ENCODE measurements at places on chromosomes 7 and 10. TPM values are rescaled to one million over a fixed set of nuclear protein-coding genes. Genes with fewer than 3 reads are reported as not detected.

The MMP21 gene
- total RNA-seq, result not detected

The FAM13C gene
- not detected for total RNA-seq

The MRLN gene
- not detected for total RNA-seq

The MYL10 gene
- total RNA-seq, result not detected

Data from activated CD4-positive, alpha-beta T cell treated with anti-CD3 and anti-CD28 coated beads for 36 hours (primary cell).